ENCODE measurements at places on chromosomes 3 and 15. TPM values are rescaled to one million over a fixed set of nuclear protein-coding genes. Genes with fewer than 3 reads are reported as not detected.

The GOLGA8N gene
- polyA plus RNA-seq: 9.2 TPM

The CLDN18 gene
- 0.08 TPM for polyA plus RNA-seq

DNA sequence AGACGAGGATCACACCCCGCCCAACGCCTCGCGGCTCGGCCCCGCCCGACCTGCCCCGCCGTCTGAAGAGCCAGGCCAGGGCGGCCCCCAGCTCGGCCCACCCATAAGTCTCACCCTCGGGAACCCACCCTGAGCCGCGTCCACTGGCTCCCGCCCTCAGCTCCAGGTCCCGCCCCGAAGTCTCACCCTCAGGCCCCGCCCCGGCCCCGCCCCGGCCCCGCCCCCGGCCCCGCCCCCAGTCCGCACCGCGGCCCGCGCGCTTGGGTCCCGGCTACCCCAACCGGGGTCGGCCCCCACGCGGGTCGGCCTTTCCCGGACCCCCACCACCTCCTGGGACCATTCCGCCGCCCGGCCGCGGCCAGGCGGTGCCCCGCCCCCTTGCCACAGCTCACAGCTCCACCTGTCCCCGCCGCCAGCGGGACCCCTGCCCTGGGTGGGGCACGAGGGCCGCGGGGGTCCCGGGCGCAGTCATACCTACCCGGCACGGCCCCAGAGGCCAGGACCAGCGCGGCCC, 489 bp downstream of the CSPG5 start:
- peak overlapping the region; percentile 56 for H3K4me3 ChIP-seq
- peak; percentile 19 for DNase-seq
- H3K27me3 ChIP-seq: no peaks in the 10 kb centered on the region
- no peak overlapping the region for H3K27ac ChIP-seq
- H3K4me1 ChIP-seq: peaks cover 4% of the 10 kb centered on the region

GRCh38 chr3:59565125-59565524, 515.3 kb upstream of the CFAP20DC start:
- no peak overlapping the region for H3K27ac ChIP-seq
- no peaks in the 10 kb centered on the region for H3K4me1 ChIP-seq
- H3K36me3 ChIP-seq: no peaks in the 10 kb centered on the region
- no peak for DNase-seq
- H3K4me3 ChIP-seq: no peak overlapping the region

GRCh38 chr15:29376590-29376989, 107.0 kb upstream of the NSMCE3 start:
- no peak overlapping the region for H3K27ac ChIP-seq
- H3K4me1 ChIP-seq: no peaks in the 10 kb centered on the region
- no peaks in the 10 kb centered on the region for H3K36me3 ChIP-seq
